Stimulated activated memory B cell treated with anti-CD40 and anti-IgM and Interleukin-4, amounts not matched to agents 10 μg/mL and 1 μg/mL and 100 μg/mL, for 72 hours (primary cell): ENCODE measurements at places on chromosomes 7 and 10.

DNA sequence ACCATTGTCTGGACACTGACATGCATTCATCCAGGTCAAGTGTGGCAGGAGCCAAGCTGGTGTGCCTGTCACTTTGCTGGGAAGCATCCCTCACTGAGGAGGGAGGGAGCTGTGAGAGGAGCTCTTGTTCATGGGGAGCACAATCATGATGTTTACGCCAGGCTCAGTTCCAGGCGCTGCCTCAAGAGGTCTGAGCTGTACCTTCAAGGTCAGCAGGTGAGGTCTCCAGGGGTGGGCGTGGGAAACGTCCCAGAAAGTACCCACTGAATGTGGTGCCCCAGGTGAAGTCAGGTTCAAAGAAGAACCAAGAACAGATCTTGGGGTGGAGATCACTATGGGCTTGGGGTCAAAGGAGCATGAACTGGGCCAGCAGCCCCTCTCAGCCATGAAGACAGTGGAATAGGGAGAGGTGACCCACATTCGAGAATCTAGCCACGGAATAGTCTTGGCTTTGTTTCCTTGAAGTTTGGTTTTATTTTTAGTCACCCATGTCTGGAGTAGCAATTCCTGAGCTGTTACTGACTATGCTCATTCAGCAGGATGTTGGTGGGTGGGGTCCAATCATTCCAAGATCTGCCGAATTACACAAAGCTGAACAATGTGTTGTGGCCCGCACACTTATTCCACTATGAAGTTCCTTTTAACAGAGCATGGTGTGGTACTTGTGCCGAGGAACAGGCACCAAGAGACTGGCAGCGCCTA is 29.3 kb downstream of the NPS start:
- no peak for ATAC-seq

GRCh38 chr7:51467384-51468017 is 150.9 kb upstream of the COBL start:
- ATAC-seq, result no peak

DNA sequence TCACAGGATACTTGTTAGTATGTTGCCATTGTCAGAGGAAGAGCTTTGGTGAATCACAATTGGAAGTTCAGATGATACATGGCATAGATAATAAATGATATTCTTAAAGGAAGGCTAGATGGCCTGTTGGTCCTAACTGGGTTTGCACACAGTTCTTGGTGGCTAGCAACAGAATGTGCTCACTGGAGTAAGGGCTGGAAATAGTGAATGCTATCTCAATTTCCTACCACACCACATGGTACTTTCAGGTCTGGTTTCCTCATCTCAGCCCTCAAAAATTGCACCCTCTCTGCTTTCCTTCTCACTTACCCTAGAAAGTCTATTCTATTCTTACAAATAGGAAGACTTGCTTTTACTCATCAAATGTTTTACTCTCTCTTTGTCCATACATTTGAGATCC is 622.5 kb downstream of the ANKRD7 start:
- ATAC-seq, result no peak

DNA sequence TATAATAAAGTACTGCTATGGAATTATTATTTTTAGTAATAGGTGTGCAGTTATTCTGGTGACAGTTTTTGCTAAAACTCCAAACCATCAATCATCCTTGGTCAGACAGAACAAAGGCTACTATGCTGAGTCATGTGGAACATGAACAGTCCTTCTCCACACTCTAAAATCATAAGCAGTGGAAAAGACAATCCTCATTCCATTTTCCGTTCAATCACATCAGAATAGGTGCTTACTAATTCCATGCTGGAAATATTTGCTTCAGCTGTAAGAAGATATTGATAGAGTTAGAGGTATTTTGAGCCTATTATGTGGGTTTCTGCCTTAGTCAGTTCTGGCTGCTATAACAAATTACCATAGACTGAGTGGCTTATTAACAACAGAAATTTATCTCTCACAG is 82.9 kb downstream of the FAM13C start:
- ATAC-seq, result no peak

DNA sequence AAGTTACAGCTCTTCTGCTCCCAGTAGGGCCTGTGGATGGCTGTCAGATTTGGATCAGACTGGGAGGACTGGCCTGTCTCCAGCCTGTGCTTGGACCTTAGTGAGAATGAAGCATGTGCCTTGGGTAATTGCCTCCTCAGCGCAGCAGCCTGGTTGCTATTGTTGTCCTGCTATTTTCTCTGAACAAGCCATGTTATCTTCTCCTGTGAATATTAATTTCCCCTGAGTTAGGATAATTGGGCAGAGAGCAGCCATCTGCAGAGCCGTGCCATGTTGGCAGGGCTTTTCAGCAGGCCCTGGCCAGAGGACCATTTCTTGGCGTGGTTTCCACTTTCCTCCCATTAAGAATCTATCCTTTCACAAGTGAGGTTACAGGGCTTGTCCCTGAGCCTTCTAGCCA is 497.3 kb downstream of the SORCS3 start:
- ATAC-seq, result no peak

- peak; percentile 57 for ATAC-seq
These were observed 19.9 kb upstream of the LMOD2 start for GRCh38 chr7:123635551-123636359.

GRCh38 chr10:118332236-118332635 is 9.9 kb downstream of the FAM204A start:
- no peak for ATAC-seq

- no peak for ATAC-seq
These were observed 25.2 kb downstream of the PALD1 start for GRCh38 chr10:70503776-70504175.

GRCh38 chr10:35639728-35640401 is 2.2 kb downstream of the FZD8 start:
- no peak for ATAC-seq

GRCh38 chr7:31432836-31433340 is 81.0 kb upstream of the ITPRID1 start:
- no peak for ATAC-seq

GRCh38 chr7:114502454-114503254 is 88.0 kb downstream of the FOXP2 start:
- no peak for ATAC-seq

GRCh38 chr7:20327055-20327454 is 3.6 kb upstream of the ITGB8 start:
- no peak for ATAC-seq

DNA sequence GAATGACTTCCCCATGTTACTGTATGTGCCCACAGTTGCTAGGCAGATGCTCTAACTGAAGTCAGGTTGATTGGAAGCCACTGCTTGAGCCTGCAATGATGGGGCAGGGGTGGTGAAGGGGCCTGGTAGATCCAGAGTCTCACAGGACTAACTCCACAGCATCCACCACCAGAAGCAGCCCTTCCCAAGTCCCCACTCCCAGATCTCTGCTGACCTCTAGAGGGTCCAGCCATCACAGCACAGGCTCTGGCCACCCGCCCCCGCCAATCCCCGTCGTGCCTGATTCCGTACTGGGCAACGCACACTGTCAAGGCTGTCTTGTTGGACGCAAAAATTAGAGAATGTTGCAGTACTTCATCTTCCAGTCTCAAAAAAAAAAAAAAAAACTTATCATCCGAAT is 136.8 kb upstream of the PDE1C start:
- no peak for ATAC-seq

DNA sequence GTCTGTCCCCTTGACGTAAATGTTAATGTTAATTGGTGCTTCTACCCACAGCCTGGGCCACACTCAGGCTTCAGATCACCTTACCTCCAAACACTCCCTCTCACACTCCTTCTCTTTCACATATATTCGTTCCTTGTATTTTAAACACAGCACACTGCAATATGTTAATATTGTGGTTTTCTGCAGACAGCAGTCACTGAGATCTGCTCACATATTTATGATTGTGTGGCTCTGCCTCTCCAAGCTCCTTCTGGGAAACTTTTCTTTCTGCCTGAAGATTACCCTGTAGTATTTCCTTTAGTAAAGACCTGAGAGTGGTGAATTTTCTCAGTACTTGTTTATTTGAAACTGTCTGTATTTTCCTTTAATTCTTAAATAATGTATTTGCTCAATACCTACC is 104.7 kb downstream of the VWC2 start:
- no peak for ATAC-seq

- ATAC-seq, result peak; percentile 84
These were observed 13.0 kb upstream of the CHST15 start for GRCh38 chr10:124106241-124106879.

GRCh38 chr7:87111877-87112276 is 40.4 kb upstream of the DMTF1 start:
- ATAC-seq, result no peak

DNA sequence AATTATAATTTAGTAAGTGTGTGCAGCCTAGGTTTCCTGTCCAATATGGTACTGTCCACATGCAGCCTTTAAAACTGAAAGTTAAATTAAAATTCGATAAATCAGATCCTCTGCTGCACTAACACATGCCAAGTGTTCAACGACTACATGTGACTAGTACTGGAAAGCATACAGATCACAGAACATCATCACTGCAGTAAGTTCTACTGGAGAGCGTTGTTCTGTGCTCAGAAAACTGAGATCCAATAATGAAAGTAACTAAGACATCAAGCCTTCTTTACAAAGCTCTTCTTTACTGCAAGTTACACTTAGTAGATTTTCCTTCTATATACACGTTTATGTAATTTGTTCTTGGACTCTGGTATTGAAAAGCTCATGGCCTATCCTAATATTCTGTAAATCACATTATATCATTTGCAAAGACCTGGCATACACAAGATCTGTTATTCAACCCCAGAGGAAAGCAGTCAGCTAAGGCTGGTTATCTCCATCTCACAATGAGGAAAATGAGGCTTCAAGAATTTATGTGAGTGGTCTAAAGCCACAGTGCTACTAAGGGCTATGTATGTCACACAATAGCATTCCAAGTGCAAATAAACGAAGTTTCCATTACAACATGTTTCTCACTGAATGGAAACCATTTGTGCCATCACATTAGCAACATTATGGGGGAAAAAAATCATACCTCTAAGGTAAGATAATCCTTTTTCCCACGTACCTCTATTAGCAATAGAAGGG is 77.6 kb downstream of the VPS41 start:
- ATAC-seq, result no peak
